ENCODE measurements at places on chromosomes 12 and 14. TPM values are rescaled to one million over a fixed set of nuclear protein-coding genes. Genes with fewer than 3 reads are reported as not detected.

The HOXC10 gene
- not detected for total RNA-seq

DNA sequence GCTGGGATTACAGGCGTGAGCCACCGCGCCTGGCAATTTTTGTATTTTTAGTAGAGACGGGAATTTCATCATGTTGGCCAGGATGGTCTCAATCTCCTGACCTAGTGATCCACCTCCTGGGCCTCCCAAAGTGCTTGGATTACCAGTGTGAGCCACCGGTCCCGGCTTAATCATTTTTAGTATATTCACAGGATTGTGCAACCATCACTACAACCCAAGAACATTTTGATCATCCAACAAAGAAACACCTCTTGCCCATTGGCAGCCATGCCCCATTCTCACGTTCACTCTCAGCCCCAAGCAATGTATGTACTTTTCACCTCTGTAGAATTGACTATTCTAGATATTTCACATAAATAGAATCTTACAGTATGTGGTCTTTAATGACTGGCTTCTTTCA lies 19.9 kb downstream of the SP1 start:
- DNase-seq = no peak

GRCh38 chr14:77302926-77303325 lies 17.8 kb downstream of the POMT2 start:
- no peak for DNase-seq

GRCh38 chr12:99605-100004 lies 33.0 kb downstream of the IQSEC3 start:
- no peak for DNase-seq

DNA sequence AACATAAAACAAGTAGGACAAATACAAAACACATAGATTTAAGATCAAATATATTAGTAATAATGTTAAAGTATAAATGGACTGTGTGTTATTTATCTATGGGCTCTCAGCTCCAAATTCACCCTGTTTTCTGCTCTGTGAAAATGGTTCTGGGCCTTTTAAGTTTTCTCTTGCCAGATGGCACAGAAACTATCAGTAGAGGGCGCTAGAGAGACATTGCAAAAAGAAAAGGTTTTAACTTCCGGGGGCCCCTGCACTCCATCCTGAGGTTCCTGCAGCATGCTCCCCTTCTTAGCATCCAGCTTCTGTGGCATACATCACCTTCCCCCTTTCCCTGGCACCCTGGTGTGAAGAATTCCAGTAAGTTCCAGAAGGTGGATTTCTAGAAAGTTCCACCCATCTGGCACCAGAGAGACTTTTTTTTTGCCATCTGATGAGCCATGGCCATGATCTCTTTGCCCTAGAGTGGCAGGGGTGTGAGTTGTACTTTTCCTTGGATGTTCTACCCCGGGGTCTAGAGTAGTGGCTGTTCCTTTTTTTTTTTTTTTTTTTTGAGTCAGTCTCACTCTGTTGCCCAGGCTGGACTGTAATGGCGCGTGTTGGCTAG lies 29.3 kb downstream of the ZCRB1 start:
- DNase-seq = no peak

DNA sequence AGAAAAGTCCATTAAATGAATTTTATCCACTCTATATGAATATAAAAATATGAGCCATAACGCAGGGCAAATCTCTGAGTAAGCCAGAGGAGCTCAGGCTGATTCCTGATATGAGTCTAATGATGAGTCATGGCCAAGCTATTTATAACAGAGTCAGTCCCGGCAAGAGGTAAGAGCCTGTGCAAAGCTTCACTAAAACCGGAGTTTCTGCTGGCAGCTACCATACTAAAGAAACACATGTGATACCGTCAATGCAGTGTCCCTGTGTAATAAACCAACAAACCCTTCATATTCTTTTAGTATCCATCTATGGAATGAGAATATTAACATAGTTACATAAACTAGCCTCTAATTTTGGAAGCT lies 319.4 kb downstream of the KCNC2 start:
- DNase-seq = no peak

DNA sequence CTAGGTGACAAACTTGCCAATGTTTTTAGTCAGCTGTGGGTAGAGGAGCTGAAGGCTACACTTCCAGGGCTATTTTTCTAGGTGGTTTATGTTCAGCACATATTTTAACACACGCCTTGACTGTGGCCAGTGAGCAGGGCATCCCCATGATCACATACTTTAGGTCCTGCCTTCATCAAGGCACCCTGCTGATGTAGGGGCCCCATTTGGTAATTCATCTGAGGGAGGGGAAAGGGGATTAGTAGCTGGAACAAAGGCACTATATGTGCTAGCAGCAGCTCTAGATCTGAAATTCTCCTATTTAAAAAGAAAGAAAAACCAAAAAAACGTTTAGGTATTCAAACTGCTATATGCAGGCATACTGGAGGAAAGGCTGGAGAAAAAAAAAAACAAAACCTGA lies 14.5 kb downstream of the EGLN3 start:
- no peak for DNase-seq

The NAB2 gene
- total RNA-seq = 8.0 TPM

The MAP1LC3B2 gene
- 2.8 TPM for total RNA-seq
